ENCODE measurements at places on chromosomes 5 and 9. TPM values are rescaled to one million over a fixed set of nuclear protein-coding genes. Genes with fewer than 3 reads are reported as not detected.

DNA sequence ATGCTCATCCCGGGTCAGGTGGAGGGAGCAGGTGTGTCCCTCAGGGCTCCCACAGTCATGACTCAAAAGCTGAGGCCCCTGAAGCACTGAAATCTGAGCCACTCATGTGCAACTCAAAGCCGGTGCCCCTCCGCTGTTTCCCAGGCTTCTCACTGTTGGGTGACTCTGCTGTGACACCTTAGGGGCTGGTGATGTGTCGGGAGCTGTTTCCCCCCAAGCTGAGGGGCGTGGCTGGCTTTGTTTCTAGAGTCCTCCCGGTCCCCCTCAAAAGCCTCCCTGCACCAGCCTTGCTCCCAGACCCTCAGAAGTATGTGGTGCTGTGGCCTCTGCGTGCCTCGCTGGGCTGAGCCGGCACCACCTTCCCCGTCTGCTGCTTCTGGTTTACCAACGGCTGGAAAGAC is 39.7 kb downstream of the PLPP7 start:
- H3K27ac ChIP-seq = no peak overlapping the region
- DNase-seq = no peak
- no peaks in the 10 kb centered on the region for H3K27me3 ChIP-seq
- H3K4me3 ChIP-seq = no peak overlapping the region
- H3K36me3 ChIP-seq = no peaks in the 10 kb centered on the region
- H3K4me1 ChIP-seq = no peaks in the 10 kb centered on the region

DNA sequence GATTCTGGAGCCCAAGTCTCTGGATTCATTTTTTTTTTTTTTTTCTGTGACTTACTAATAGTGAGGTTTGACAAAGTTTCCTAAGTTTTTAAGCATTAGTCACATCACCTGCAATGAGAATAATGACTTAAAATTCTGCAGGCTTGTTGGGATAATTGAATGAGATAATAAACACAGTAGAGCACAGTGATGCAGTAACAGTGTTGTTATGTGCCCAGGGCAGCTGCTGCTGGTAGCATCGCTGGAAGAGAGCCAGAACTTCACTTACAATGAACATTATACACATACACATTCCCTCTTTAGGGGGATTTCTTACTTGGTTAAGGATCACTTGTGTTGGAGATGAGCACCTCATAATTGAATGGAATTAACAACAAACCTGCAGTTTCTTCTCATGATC is 78.9 kb downstream of the ALDH7A1 start:
- no peak for DNase-seq
- no peak overlapping the region for H3K27ac ChIP-seq

DNA sequence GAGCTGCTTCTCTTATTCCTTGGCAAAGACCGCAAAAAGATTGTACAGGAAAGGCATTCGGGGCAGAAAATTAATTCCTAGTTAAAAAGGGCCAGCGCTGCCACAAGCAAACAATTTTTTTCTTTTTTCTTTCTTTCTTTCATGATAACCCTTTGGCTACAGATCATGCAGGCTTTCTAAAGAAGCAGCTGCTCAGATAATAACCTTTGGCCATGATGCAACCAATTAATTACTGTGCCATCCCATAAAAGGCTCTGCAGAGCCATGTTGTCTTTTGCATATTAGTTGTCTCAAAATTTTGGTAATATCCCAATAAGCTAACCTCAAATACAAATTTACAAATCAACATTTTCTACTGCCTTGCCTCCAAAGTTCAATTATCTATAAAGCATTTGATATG is 758.4 kb upstream of the SEMA6A start:
- no peak overlapping the region for H3K27ac ChIP-seq
- no peaks in the 10 kb centered on the region for H3K36me3 ChIP-seq
- no peaks in the 10 kb centered on the region for H3K27me3 ChIP-seq
- no peak overlapping the region for H3K4me3 ChIP-seq
- H3K4me1 ChIP-seq = no peaks in the 10 kb centered on the region

Gene HTR4
- polyA plus RNA-seq = not detected
